ENCODE measurements at places on chromosomes 6 and 20.

GRCh38 chr20:44688053-44688625, 27.0 kb upstream of the CCN5 start:
- DNase-seq, result no peak

GRCh38 chr20:37726971-37727956, 33.4 kb downstream of the CTNNBL1 start:
- DNase-seq, result no peak

DNA sequence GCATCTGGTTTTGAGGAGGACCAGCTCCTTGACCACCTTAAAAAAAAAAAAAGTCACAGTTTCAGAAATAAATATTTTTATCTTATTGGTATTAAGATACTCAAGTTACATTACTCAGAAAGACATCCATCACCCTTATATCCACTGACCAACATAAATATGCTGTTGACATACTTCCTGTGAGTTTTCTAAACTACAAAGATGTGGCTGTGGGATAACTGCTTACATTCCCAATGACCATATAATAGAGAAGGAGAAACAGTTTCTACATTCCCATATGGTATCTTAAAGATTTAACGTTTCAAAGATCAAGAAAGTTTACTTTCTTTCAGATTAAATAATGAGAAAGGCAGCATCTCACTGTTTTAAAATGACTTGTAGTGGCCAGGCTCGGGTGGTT, 46.3 kb downstream of the TP53INP2 start:
- DNase-seq, result no peak

- no peak for DNase-seq
Measured at GRCh38 chr6:22709803-22710202, 140.4 kb downstream of the HDGFL1 start.

GRCh38 chr20:38870733-38871559, 55.3 kb upstream of the FAM83D start:
- no peak for DNase-seq

- DNase-seq, result no peak
Measured at GRCh38 chr6:25787428-25787827, 32.9 kb downstream of the SLC17A4 start.

DNA sequence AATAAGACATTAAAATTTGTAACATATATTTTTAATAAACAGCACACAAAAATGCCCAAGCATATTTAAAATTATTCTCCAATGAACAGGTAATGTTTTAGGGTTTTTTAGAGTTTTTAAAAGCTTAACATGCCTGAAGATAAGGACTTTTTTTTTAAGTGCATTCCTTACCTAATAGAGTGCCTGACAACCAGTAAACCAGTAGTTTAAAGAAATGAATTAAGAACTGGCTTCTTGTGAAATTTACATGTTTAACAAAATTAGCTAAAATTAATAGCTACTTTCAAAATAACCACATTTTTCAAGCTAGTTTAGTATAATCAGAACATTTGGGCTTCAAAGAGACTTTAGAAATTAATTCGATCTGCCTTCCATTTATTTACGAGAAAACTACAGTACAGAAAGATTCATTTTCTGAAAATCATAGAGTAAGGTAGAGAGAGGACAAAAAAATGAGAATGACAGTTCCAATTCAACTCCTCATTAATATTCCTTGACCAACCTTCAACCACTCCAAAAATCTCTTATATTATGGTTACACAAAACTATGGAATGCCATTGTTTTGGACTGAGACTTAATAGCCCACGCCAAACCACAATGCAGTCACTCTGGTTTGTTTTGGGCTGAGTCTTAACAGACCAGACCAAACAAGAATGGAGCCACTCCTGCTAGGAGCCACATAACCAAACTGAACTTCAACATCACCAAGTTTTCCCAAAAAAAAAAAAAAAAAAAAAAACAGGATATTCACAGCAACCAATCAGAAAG, 5.7 kb upstream of the PLN start:
- no peak for DNase-seq

- no peak for DNase-seq
Measured at GRCh38 chr6:100554228-100554627, 89.5 kb upstream of the SIM1 start.

DNA sequence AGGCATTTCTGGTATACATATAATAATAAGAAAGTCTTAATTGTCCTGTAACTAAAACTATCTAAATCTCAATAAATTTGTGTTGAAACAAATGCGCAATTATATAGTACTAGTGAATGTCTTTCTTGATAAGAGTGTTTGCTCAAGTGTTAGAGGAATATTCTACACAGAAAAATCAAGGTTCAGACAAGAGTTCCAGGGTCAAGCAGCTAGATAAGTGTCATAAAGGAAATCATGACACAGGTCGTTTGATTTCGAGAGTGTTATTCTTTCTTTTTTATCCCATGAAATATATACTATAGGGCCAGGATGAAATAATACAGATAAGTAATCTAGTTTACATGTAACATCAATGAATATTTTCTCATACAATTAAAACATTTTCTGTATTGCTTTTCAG, 366.1 kb downstream of the UTRN start:
- DNase-seq, result no peak

DNA sequence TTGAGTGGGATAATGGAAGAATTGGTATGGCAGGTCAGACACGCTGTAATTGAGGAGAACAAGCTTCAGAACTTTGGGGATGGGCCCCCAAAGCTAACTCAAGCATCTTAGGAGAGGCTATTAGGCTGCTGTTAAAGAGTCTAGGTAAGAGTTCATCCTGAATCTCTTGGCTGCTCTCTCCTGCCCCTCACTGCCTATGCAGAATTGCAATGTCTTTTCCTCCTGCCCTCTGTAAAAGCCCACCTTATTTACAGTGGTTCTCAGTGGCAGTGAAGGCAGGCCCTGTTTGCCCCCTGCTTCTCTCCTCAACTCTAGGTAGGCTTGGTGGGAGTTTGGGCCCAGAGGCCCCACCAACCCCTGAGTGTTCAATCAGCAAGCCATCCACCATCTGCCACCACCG, 55.0 kb downstream of the LYRM2 start:
- DNase-seq, result no peak

GRCh38 chr6:84280030-84280429, 52.6 kb upstream of the CEP162 start:
- no peak for DNase-seq

Measured in GM12892 (cell line).